ENCODE measurements at places on chromosomes 5 and 9.

- no peak for DNase-seq
These were observed 21.4 kb upstream of the SNAPC3 start for GRCh38 chr9:15401266-15401665.

DNA sequence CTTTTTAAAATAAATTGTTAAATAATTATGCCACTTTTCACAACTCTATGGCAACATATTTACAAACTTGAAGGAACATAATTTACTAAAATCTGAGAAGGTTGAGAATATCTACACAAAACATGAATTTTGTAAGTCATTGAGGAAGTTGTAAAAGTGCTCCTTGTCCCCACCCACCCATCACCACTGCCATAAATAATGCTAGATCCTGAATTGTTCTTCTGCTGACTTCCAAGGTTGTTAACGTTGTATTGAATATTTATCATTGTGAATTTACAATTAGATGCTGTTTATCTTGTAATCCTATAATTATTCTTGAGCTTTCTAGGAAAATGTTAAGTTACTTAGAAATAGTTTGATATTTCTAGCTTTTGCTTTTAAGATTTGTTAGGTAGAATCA, 908.0 kb upstream of the COX7C start:
- no peak for DNase-seq

DNA sequence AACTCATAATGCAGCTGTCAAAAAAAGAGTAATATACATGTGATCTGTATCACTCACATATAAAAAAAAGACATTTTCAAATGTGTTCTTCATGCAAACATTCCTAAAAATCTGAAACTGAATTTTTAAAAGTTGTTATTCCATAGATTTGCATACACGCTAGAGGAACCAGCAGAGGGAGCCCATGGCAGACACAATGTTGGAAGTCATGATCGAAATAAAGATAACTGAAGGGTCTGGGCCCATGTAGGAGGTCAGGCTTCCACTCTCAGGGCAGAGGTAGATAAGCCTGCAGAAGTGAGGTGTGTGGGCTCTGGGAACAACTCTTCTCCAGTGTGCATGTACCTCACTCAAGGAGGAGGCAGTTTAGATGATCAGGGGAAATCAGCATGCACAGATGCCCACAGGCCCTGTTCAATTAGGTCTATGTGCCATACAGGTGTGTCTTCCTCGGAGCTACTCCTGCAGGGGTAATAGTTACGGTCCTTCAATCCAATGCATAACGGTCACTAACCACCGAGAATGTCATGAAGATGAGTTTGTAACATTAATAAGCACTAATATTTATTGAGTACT, 208.6 kb downstream of the EPB41L4A start:
- peak; percentile 34 for DNase-seq

DNA sequence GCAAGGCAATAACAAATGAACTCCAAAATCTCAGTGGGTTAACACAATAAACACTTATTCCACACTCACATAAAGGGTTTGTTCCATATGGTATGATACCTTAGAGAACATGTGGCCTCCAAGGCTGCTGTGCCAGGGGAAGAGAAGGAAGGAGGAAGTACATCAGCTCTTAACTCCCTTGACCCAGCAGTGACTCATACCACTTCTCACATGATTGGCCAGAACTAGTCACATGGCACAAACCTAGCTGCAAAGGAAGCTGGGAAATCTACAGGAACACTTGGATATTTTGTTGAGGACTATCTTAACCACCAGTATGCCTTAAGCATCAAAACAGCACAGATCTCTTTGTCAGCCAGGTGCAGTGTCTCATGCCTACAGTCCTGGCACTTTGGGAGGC, 99.3 kb downstream of the SLIT3 start:
- no peak for DNase-seq

DNA sequence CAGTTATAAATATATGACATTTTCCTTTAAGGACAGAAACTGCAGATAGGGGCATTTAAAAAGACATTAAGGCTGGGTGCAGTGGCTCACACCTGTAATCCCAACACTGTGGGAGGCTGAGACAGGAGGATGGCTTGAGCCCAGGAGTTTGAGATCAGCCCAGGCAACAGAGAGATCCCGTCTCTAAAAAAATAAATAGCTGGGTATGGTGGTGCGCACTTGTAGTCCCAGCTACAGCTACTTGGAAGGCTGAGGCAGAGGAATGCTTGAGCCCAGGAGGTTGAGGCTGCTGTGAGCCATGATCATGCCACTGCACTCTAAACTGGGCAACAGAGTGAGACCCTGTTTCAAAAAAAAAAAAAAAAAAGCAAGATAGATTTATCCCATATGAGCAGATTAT, 63.6 kb downstream of the CSNK1A1 start:
- no peak for DNase-seq

GRCh38 chr5:10990634-10991033, 229.6 kb upstream of the DAP start:
- DNase-seq: no peak

- no peak for DNase-seq
These were observed 555.1 kb upstream of the CTNND2 start for GRCh38 chr5:12459326-12459725.

DNA sequence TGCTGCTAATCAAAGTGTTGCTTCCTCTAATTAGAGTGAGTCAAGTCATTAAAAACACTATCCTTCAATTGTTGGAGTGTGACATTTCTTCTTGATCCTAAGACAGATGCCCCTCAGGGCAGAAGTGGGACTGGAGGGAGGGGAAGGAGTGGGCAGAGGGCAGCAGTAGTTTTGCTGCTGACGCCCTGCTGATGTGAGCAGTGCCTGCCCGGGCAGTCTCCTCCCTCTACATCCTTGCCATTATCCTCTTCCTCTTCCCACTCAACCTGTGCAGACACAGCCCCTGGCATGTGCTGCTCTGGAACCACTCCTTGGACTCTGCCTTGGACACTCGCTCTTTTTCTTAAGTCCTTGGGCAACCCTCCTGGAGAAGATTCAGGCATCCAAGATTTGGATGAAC, 232.5 kb downstream of the HSPA4 start:
- DNase-seq: no peak

GRCh38 chr5:108763222-108763916, 15.7 kb downstream of the FER start:
- no peak for DNase-seq

GRCh38 chr5:96285823-96286222, 147.2 kb downstream of the PCSK1 start:
- no peak for DNase-seq

DNA sequence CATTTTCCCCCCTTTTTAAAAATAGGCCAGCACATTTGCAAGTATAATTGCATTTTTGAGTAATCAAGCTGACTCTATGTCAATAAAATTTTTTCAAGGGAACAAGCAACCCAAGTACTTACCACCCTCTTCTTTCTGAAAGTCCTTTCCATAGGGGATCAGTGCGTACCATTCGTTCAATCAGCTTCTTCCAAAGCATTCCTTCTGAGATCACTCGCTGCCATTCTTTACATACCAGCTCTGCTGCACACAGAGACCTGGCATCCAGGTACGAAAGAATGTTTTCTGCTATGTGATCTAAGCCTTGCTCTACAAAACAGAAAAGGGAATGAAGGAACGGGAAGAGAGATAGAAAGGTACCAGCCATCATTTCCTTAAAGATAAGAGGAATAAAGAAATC, 106.6 kb downstream of the FBXW11 start:
- DNase-seq: no peak

DNA sequence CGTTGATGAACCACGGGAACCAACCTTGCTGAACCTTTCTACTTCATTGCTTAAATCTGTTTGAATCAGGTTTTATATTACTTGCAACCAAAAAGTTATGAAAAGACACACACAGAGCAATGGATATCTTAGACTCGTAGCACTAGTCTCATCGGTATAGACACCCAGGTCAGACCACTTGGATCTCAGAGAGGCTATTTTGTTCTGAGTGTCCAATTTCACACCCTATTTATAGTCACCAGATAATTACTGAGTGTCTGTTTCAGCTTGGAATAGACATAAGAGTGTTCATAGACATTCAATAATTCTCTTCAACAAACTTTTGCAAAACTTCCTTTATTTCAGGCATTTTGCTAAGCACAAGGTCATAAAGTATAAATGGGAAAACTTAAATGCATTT, 145.4 kb upstream of the EGFLAM start:
- DNase-seq: no peak

DNA sequence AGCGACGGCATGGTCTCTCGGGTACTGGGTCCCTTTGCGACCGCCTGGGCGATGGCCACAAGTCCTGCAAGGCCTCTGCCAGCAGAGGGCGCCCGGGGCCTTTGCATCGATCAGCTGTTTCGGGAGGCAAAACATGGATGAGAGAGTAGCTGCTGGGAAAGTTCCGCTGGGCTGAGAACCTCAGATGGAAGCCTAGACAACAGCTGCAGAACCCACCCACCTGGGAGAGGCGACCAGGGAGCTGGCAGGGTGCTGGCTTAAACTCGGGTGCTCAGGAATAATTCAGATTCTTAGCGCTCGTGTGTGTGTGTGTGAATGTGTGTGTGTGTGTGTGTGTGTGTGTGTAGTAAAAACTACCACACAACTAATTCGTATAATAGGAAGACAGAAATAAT, 50.0 kb downstream of the TRIM32 start:
- DNase-seq: peak; percentile 65

- DNase-seq: no peak
These were observed 140.7 kb downstream of the FANCC start for GRCh38 chr9:95176755-95177319.
